Fibroblast of mammary gland (primary cell): ENCODE measurements at places on chromosomes 16 and 17.

- DNase-seq, result peak; percentile 92
Observed at GRCh38 chr17:7466639-7467341, 12.6 kb downstream of the ZBTB4 start.

GRCh38 chr16:53768167-53768566 is 64.2 kb downstream of the FTO start:
- peak; percentile 52 for DNase-seq

DNA sequence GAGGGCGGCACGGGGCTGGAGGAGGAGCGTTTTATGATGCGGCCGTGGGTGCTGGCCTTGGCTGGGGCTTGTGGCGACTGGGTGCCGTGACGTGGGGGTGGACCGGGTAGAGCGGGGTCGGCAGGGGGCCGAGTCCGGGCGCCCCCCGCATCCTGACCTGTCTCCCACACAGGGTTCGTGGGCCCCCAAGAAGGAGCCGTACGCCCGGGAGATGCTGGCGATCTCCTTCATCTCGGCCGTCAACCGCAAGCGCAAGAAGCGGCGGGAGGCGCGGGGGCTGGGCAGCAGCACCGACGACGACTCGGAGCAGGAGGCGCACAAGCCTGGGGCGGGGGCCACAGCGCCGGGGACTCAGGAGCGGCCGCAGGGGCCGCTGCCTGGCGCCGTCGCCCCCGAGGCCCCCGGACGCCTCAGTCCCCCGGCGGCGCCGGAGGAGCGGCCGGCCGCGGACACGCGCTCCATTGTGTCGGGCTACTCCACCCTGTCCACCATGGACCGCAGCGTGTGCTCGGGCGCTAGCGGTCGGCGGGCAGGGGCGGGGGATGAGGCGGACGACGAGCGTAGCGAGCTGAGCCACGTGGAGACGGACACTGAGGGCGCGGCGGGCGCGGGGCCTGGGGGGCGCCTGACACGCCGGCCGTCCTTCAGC is 81.6 kb downstream of the ARHGAP23 start:
- no peak for DNase-seq

DNA sequence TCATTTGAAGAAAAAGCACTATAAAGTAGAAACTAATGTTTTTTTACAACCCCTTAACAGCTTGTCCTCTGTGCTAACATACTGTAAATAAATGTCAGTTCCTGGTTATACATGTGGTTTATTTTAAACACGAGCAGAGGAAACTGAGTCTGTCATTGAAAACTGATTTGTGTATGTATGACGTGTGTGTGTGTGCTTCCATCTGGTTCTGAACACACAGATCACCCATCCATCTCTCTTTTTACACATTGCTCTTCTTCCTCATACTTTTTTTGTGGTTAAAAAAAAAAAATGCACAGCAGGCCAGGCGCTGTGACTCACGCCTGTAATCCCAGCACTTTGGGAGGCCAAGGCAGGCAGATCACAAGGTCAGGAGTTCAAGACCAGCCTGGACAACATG is 49.5 kb downstream of the ZNF423 start:
- peak; percentile 32 for DNase-seq

DNA sequence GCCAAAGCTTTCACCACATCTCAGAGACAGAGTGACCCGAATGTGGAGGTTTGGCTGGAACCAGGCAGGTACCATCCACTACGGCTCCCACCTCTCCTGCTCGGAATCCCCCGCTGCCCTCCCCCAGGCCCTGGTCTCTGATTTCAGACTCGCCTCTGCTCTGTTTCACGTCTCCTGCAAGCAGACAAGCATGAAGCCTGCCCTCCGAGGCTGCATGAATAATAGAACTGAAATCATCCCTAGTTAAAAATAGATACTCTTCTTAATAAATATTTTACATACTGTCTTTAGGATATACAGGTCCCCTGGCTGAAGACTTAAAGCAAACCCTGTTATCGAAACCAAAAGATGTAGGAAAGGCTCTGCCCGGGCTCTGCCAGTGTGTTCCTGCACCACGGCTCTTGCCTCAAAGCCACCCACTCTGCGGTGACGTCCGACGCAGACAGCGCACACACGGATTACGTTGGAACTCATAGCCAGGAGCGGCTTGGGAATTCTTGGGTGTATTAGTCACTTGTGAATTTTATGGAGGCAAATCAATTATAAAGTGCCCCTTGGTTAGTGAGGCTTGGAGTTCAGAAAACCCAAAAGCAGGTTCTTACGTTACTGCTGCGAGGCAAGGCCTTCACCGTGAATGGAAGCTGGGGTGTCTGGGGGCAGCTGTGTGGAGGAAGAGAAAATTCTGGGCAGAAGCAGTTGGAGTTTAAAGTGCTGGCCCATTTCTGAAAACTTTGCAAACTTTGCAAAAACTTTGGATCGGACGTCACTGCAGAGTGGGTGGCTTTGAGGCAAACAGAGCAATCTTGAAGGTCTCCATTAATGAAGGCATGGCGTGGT is 25.6 kb upstream of the NPTX1 start:
- peak; percentile 95 for DNase-seq
